ENCODE measurements at places on chromosomes 4 and X.

DNA sequence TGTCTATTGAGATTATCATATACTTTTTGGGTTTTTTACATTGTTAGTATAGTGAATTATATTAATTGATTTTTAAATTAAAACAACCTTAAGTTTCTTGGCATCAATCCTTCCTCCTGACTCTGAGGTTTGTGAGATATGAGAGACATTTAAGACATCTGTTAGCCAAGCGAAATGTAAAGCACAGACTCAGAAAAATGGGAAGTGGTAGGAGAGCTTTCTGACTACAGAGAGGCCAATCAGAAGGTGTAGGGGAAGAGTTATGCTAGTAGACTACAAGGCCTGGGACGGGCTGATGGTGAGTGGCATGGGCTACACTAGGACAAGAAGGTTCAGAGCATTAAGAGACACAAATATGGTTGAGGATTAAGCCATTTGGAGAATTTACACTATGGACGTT is 255.4 kb downstream of the PRDM5 start:
- no peak for DNase-seq

DNA sequence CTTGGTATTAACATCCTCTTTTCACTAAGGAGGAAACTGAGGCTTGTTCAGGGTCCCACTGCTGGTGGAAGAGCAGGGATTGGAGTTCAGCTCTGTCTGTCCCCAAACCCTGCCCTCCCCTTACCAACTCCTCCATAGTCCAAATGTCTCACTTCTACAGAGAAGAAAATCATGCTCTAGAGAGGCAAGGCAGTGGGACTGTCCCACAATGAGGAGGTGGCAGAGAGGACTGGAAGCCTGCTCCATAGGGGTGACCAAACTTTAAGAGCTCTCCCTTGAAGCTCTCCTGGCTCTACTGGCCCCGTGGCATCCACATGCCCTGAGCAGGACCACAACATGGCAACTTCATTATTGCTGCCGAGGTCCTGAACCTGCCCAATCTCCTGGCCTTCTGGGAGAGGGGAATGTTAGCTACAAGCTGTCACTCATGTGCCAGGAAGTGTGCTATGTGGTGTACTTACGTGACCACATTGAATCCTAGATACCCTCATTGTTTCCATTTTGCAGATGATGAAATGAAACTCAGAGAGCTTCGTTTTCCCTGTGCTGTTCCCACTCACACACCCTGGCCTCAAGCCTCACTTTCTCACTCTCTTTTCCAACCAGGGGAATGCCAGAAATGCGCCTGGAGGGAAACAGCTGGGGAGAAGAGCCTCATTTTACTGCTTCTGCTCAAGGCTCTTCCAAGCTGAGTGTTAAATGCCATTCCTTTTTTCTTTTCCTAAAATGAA is 71.5 kb downstream of the ANAPC4 start:
- DNase-seq = no peak

- DNase-seq = no peak
These were observed 112.2 kb downstream of the ZAR1 start for GRCh38 chr4:48602222-48602621.

DNA sequence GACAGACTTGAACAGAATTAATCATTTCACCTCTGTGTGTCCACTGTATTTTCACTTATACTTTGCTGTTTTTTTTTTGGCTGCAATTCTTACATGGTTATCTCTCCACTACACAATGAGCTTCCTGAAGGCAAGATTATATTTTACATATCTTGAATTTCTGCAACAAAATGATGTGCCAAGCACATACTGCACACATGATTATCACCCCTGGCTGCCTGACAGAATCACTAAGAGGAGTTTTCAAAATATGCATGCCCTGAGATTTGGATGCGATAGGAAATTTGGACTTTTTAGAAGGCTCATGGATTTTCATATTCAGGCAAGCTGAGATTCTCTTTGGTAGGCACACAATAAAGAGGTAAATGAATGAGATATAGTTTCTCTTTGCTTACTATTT is 1162.1 kb upstream of the IGFBP7 start:
- no peak for DNase-seq

DNA sequence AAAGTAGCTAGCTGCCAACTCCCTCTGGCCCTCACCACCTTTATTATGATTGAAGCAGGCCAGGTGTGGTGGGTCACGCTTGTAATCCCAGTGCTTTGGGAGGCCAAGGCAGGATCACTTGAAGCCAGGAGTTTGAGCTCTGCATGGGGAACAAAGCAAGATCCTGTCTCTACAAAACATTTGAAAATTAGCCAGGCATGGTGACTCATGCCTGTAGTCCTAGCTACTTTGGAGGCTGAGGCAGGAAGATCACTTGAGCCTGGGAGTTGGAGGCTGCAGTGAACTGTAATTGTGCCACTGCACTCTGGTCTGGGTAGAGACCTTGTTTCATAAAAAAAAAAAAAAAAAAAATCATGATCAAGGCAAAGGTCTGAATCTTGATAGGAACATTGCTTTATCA is 467.0 kb upstream of the DIPK2B start:
- DNase-seq = no peak

GRCh38 chrX:130594453-130594916 is 192.7 kb downstream of the RBMX2 start:
- DNase-seq = no peak

All from CD4-positive, alpha-beta T cell treated with Interleukin-6 for 4 hours (primary cell).